ENCODE measurements at places on chromosomes 7 and 10.

GRCh38 chr10:5412277-5412941 lies at the start of gene NET1:
TSS of gene NET1 (plus strand) at chr10:5412557. CDS start at chr10:5412693, 136 bp downstream.
- DNase-seq = peak; percentile 66

DNA sequence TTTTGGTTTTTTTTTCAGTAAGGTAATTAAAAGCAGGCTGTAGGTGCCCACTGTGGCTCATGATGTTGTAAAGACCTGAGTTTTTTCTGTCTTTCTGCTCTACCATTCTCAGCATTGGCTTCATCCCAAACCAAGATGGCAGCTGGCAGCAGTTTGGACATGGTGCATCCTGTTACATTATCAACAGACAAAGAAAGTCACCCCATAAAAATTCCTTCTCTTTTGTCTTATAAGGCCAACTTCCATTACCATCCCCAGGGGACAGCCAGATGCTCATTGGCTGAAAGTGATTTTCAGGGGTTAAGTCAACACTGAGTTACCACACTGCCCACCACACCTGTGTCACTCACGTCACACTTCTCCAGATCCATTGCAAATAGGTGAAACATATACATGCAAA lies 558.4 kb downstream of the SDK1 start:
- no peak for DNase-seq

DNA sequence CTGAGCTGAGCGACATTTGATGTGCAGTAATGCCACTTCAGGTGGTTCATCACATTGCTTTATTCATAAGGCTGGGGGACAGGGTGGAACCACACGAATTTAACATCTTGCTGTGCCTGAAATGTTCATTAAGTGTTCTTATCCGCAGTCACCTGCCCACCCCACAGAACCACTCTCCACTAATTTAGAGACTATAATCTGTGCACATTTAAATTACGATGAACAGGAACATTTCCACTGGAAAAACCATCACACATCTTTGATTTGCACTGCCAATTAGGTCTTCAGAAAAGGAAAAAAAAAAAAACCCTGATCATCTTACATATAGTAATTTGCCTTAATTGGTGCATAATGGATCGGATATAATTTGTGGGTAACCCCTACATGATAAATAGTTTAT lies 2.3 kb downstream of the CDCA7L start:
- no peak for DNase-seq

GRCh38 chr10:6558272-6558671 lies 21.8 kb downstream of the PRKCQ start:
- DNase-seq = no peak

GRCh38 chr7:37201876-37202198 lies 246.8 kb downstream of the ELMO1 start:
- DNase-seq = no peak

DNA sequence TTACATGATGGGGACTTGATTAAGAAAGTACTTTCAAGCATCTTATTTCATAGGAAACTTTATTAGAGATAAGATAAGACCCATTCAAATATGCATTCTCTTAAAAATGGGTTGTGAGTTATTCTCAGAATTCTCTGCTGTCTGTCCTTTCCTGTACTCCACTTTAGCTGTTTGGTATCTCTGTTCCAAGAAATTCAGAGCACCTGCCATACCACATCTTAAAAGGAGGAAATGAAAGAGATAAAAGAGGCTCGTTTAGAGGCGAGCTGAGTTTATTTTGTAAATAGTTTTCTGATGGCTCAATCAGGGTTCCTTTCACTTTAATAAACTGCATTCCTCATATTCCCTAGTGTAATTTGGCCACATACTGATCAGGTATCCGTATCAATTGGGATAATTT lies 87.2 kb downstream of the MDFIC start:
- DNase-seq = no peak

DNA sequence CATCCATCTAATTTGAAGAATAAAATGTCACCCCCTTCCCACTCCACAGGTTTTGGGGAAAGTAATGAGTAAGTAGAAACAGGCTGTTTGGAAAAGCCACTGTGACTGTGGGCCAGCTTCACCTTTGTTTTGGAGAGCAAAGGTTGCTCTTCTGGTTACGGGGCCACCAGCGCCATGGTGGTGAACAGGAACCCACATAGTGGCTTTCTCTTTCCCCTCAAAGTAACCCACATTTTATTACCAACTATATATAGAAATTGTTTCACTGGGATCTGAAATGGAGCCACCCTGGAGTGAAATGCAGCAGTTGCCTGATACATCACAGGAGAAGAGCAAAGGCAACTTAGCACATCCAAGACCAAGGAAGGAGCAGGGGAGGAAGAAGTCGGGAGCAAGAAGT lies 112.3 kb upstream of the EFCAB10 start:
- DNase-seq = no peak

DNA sequence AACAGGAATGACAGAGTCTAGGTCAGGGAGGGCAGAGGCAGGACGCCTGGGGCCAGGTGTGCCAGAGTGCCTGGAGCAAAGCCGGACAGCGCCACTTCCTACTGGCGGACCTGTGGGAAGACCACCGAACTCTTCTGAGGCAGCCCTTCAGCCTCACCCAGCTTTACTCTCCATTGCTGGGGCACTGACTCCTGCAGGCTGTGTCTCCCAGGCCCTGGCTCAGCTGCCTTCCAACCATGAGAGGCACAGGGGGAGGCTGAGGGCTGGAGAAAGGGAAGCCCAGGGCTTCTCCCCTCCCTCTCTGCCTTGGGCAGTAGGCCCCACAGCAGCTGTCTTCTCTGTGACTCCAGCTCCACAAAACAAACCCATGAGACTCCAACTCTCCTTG lies 139.6 kb upstream of the UNC5B start:
- no peak for DNase-seq

- no peak for DNase-seq
Measured at GRCh38 chr7:6655636-6656385, 18.7 kb downstream of the ZNF316 start.

- no peak for DNase-seq
Measured at GRCh38 chr7:63521-64021, 128.8 kb upstream of the FAM20C start.

GRCh38 chr10:17782921-17783665 lies 26.1 kb upstream of the MRC1 start:
- DNase-seq = no peak

GRCh38 chr10:106436123-106436715 lies 728.3 kb downstream of the SORCS1 start:
- no peak for DNase-seq

DNA sequence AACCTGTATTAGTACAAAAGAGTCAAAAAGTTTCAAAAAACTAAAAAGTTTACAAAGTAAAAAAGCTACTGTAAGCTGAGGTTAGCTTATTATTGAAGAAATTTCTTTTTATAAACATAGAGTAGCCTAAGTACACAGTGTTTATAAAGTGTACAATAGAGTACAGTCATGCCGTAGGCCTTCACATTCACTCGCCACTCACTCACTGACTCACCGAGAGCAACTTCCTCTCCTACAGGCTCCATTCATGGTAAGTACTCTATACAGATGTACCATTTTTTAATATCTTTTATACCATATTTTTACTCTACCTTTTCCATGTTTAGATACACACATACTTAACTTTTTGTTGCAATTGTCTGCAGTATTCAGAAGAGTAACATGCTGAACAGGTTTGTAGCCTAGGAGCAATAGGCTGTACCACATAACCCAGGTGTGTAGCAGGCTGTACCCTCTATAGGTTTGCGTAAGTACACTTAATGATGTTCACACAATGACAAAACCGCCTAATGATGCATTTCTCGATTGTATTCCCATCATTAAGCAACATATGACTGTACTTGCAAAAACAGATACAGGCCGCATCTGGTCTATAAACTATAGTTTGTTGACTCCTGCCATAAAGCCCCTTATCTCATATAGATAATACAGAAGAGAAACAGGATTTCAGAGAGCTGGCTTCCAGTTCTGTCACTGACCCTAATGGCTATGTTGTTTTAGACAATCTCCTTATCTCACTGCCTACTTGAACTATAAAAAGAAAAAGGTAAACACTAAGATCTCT lies 438.8 kb downstream of the HTR7 start:
- no peak for DNase-seq

- DNase-seq = no peak
Measured at GRCh38 chr10:17001961-17002749, 127.5 kb downstream of the CUBN start.

- DNase-seq = no peak
Measured at GRCh38 chr10:74255888-74256357, 104.9 kb downstream of the ADK start.

DNA sequence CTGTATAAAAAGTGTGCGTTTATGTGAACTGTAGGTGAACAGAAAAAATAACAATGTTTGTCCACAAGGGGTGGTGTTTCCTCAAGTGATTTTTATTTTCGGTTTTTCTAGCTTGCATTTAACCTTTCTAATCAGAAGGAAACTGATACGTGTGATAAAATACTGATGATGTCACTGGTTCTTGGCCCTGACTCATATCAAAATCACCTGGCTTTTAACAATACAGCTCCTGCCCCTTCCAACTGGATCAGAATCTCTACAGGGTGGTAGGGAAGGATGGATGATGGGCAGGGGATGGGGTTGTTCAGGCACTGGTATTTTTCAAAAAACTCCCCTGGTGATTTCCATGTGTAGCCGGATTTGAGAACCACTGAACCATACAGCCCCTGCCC lies 10.9 kb downstream of the NPFFR1 start:
- DNase-seq = no peak

- no peak for DNase-seq
Measured at GRCh38 chr7:38224392-38224791, 46.3 kb downstream of the STARD3NL start.

DNA sequence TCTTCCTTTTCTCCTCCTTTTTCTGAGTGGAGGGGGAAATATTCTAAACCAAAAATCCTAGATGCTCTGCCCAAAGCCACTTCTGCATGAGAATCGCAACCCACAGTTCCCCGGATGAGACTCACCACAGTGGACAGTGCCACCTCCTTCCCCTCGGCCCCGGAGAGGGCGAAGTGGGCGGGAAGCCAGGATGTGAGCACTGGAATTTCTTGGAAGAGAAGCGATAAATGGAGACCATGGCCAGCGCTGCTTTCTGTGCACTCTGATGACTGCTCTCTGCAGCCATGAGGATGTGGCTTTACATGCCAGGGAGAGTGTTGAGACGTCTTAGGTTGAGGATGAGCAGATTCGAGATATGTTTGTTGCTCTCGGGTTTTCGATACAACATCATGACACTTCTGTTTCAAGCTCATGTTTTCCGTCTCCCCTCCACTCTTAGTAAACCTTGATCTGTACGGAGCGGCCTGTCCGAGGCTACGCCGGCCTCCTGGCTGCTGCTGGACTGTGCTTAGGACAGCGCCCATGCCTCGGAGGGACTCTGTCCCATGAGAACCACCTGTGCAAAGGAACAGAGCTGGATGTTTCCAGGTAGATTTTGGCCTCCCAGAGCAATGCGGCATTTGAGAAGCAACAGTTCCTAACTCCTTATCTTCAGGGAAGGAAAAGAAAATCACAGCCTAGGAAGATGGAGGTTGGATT lies 414.6 kb upstream of the FOXK1 start:
- DNase-seq = no peak

- peak; percentile 38 for DNase-seq
Measured at GRCh38 chr10:634256-634655, 55.2 kb downstream of the DIP2C start.

GRCh38 chr10:30227481-30227880 lies 121.6 kb downstream of the MTPAP start:
- no peak for DNase-seq

DNA sequence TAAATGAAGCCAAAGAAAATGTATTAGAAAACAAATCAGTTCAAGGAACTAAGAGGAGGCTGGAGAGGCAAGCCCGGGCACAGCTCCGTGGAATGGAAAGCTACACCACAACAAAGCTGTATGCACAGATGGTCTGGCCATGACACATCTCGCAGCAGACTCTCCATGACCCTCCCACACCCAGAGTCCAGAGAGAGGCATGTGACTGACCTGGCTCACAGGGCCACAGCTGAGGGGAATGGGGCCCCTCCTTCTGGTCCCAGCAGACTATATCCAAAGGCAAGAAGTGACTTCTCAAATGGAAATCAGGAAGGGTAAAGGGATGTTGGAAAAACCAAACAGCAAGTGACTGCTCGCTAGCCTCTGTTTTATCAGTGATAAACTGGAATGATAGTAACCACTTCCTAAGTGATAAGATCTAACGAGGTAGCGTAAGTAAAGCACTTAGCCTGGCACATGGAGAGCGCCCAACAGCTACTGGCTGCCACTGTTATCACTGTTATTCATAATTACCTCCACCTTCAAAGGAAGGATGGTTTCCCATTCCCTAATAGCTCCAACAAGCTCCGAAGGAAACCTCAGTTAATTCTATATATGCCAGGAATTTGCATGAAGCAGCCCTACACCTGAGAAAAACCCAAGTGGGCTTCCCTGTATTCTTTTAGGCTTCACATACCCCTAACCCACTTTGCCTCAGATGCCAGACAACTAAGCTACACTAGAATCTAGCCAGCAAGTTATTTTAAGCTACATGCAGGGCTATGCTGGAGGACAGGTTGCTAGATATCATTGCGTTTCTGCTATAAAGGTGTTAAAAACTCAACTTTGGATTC lies 8.4 kb downstream of the OSBPL3 start:
- DNase-seq = no peak

GRCh38 chr10:129057856-129058663 lies 409.0 kb upstream of the MGMT start:
- DNase-seq = no peak

DNA sequence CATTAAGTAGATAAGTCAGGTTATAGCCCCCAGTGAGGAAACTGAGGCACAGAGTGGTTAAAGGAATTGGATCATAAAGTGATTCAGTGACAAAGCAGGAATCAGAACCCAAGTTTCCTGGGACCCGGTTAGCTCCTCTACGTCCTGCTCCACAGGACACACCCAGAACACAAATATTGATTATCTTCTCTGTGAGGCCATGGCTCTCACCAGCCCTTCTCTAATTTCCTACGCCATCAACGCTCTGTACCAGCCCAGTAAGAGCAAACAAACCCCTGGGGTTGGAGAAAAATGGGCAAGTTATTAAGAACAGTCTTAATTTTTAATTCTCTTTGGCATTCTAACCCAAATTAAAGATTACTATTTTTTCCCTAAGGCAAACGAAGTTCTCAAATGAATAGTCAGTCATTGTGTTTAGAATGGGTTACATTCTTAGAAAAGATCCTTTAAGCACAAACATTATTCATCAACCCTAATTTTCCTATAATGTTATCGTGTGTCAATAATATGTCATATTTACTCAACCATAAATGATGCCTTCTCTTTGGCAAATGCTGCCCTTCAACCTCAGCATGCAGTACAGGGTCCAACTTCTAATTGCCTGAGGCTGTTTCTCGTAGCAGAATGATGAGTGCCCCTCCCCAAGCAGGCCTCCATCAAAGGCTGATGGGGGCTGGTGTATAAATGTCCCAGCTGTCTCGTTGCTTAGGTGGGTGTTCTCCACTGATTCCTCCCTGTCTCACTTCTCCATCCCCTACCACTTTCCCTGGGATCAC lies 25.4 kb upstream of the TM9SF3 start:
- no peak for DNase-seq

GRCh38 chr7:44154703-44155102 lies 13.6 kb upstream of the MYL7 start:
- no peak for DNase-seq

GRCh38 chr10:89869180-89869579 lies 167.8 kb downstream of the KIF20B start:
- DNase-seq = no peak

Measured in DMS79 treated with DMSO at 0.1 percent for 48 hours (cell line).